ENCODE measurements at places on chromosomes 6 and 20.

GRCh38 chr6:79167931-79168694 lies 66.4 kb downstream of the HMGN3 start:
- DNase-seq = no peak

DNA sequence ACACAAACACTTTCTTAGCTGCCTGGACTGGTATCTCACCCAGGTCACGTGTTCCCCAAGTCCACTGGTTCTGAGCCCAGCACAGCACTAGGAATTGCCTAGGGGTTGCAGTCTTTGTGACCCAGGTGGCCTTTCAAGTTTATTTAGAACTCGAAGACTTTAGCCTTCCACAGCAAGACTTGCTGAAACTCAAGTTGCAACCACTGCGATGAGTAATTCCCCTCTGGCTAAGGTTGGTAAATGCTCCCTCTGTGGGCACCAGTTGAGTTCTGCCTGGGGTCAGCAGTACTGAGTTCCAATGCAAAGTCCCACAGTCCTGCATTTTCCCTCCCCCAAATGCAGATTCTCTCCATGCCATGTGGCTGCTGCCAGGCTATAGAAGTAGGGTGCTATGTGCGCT lies 77.6 kb upstream of the MOCS1 start:
- no peak for DNase-seq

- DNase-seq = no peak
Measured at GRCh38 chr6:335572-335971, 43.3 kb downstream of the DUSP22 start.

- no peak for DNase-seq
Measured at GRCh38 chr6:82988930-82989351, 76.7 kb downstream of the UBE3D start.

DNA sequence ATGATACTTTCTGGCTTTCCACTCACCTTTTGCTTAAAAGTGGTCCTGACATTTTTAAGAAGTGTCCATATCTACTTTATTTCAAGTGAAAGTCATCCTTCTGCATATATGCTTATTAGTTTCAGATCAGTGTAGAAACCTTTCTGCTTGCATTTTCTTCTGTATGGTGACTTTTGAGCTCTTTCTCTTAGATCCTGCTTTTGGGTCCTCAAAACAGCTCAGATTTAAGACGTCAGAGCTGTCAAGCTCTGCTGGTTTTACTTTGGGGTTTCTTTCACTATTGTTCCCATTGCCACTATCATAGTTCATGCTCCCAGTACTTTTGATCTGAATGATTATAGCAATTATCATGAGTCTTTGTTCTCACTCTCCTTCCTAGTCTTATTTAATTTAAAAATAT lies 41.7 kb downstream of the BCKDHB start:
- DNase-seq = no peak
